ENCODE measurements at places on chromosomes 5 and 9.

- no peak for DNase-seq
Measured at GRCh38 chr9:126584611-126585010, 29.1 kb upstream of the LMX1B start.

DNA sequence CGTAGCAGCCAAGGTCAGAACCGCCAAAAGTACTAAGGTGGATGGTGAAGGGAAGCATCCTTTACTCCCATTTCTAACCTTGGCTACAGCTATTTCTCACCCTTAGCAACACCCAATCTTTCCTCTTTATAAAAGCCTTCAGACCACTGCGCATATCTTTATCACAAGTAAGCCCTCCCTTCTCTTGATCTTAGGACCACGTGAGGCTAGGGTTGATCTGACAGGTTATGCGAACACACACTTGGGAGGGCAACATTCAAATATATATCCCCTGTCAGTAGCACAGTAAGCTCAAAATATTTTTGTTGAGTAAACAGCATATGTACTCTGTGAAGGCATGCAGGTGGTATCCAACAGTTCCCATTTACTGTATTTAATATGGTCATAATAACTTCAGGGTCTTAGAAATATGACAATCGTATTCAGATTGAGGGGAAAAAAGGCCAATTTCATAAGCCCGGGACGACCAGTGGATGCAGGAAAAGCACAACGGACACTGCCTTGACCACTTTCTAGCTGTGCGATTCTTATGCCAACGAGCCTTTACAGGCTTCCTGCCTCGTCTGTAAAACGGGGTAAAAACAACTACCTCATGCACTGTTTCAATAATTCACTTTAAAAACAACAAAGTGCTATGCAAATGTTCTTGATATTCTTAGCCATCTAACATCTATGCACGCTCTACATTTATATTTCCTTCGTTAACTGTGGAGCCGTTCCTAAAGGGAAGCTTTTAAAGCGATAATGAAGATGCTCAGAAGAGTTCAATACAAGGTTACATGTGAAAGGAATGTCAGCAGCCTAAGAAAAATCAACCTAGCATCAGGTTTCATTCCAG lies 1.3 kb downstream of the ARSB start:
- peak; percentile 7 for DNase-seq

DNA sequence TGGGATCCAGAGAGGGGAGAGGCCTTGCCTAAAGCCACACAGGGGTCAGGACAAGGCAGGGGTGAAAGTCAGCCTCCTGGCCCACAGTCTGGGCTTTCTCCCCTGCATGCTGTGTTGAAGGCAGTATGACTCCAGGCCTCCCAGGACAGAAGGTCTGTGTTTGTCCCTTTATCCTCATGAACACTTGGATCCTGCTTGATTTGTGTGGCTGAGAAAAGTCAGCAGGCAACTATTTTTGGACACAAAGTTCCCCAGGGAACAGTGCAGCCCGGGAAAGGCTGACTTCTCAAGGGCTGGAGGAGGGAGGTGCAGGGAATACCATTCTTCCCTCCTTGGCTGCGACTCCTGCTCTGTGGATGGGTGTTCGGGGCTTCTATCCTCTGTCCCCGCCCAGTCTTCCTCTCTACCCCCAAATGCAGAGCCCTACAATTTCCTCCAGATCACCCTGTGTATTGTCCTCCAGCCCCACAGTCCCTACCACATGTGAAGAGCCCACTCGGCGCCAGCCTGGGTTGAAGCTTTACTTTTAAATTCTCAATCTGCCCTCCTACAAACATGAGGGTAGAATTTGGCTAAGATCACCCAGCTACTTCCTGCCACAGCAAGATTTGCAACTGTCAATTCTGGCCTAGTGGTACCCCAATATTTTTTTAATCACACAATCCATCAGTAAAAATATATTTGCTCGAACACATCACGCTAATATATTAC lies 4.1 kb downstream of the AKNA start:
- DNase-seq, result peak; percentile 75

DNA sequence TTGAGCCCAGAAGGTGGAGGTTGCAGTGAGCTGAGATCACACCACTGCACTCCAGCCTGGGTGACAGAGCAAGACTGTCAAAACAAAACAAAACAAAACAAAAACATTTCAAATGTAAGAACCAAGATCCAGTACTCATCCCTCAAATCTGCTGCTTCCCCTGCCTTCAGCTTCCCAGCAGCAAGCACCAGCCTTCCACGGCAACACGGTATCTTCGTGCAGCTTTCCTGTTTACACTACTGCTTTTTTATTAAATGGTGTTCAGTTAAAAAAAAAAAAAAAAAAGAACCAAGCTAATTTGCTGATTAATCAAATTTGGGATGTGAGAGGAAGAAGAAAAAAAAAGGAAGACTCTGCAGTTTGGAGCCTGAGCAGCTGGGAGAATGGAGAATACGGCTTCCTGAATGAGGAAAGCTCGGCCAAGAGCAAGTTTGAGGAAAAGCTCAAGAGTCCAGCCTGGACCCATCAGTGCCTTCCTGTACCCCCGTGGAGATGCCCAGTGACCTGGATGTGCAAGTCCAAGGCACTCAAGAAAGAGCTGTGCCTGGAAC lies 28.0 kb upstream of the SLC2A8 start:
- no peak for DNase-seq

- DNase-seq, result no peak
Measured at GRCh38 chr5:61572959-61573358, 240.9 kb downstream of the ZSWIM6 start.

- DNase-seq, result no peak
Measured at GRCh38 chr9:133377721-133378216, 1.6 kb downstream of the STKLD1 start.

GRCh38 chr5:67366691-67367395 lies 170.2 kb upstream of the CD180 start:
- DNase-seq, result no peak

- DNase-seq, result peak; percentile 58
Measured at GRCh38 chr9:83231039-83231438, 168.1 kb upstream of the RASEF start.

DNA sequence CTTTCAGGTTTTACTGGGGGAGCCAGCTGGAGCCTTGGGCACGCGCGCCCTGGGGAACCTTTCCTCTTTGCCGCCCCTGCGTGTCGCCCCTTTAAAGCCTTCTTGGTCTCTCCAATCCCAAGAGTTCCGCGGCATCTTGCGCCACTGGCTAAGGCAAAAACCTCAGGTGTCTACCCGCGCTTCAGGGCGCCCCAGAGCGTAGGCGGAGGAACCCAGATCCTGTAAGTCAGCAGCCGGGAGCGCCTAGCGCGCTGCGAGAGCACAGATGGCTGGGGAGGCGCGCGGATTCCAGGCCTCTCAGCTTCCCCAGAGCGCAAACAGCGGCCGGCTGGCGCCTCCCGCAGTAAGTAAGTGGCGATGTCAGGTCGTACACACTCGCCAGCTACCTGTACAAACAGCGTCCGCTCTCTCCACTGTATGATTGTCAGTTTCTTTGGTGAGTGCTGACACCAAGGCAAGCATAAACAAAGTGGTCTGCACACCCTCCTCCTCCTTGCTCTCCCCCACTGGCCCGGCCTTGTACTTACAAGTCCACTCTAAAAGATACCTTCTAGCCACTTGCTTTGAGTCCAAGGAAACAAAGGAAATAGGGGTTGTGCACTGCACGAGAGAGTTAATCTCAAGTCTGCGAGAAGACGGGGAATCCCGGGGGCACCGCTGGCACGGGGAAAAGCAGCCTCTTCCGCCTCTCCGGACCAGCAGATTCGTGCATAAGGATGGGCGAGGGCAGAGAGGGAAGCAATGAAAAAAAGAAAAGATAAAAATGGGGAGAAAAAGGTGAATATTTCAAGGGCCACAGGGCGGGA lies 2.9 kb downstream of the HTR1A start:
- DNase-seq, result no peak
